Activated CD4-positive, alpha-beta T cell treated with anti-CD3 and anti-CD28 coated beads, Interleukin-2, amount 50 U/mL, for 4 hours (primary cell): ENCODE measurements at places on chromosomes 4 and X.

GRCh38 chr4:158540125-158540907 lies 18.6 kb downstream of the RXFP1 start:
- no peak for DNase-seq

- DNase-seq = no peak
Measured at GRCh38 chr4:6907658-6908191, 1.9 kb upstream of the TBC1D14 start.

DNA sequence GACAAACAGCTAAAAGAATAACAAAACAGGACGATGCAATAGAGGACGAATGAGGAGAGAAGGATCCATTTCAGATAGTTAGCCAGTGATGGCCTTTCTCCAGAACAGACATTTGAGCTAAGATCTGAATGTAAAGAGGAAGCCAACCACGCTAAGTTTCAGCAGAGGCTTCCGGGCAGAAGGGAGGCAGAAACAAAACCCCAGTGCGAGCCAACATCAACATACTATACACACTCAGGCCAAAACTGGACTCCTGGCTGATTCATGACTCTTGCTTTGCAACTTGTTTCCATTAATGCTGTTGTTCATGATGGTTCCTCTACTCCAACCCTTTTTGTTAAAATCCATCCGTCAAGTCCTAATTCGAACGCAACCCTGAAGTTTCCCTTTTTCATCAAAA lies 730.3 kb downstream of the TRIML1 start:
- no peak for DNase-seq

DNA sequence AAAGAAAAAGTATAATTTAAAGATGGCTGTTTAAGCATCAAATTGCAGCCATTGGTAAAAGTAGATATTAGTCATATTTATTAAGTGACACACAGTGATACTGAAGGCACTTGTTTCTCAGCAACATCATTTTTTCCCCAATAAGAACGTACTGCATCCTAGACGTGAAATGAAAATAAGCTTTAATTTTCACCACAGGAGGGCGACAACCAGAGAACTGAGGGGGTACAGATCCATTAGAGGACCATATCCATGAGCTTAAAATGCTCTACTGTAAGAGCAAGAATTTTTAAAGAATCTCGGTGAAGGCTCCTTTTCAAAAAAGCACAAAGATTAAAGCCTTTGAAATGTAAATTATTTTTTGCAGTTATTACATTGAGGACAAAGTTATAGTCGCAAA lies 33.4 kb downstream of the FRG1 start:
- no peak for DNase-seq

GRCh38 chr4:41647383-41647782 lies 101.1 kb downstream of the PHOX2B start:
- no peak for DNase-seq

GRCh38 chrX:132428896-132429295 lies 59.9 kb downstream of the MBNL3 start:
- DNase-seq = no peak

GRCh38 chr4:75513526-75514130 lies 575 bp downstream of the RCHY1 start:
- DNase-seq = no peak
